Chondrocyte (in vitro differentiated cells): ENCODE measurements at places on chromosomes 1 and 21. TPM values are rescaled to one million over a fixed set of nuclear protein-coding genes. Genes with fewer than 3 reads are reported as not detected.

- H3K4me3 ChIP-seq: no peak overlapping the region
- no peaks in the 10 kb centered on the region for H3K36me3 ChIP-seq
- H3K27ac ChIP-seq: no peak overlapping the region
- H3K4me1 ChIP-seq: peaks cover 5% of the 10 kb centered on the region
- DNase-seq: no peak
Observed at GRCh38 chr1:40363721-40364120, 9.8 kb upstream of the SMAP2 start.

DNA sequence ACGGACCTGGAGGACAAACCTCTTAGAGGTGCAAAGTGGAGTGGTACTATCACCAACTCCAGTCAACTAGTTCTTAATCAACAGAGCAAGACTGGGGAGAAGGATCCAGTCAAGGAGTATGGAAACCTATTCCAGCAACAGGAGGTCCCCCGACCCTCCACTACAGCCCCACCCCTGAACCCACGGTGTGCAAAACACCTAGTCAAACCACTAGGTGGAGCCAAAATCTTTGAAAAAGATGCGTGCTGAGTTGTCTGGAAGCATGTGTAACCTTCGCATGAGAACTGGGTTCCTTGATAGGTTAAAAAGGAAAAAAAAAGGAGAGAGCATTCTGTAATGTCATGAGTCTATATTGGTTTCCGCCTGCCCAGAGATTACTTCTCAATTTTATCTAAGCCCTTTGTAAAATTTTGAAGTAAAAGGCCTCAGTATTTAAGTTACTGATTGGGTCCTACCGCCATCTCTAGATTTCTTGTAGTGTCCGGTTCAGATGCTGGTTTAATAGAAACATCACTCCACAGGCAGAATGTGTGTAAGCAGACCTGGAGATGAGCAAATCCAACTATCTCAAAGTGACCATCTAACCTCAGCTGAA is 81.9 kb upstream of the HAO2 start:
- H3K4me3 ChIP-seq: no peak overlapping the region
- H3K36me3 ChIP-seq: no peaks in the 10 kb centered on the region
- H3K27me3 ChIP-seq: no peaks in the 10 kb centered on the region
- peaks cover 13% of the 10 kb centered on the region for H3K4me1 ChIP-seq
- no peak overlapping the region for H3K27ac ChIP-seq

CBR3 gene
- 3.4 to 7.4 TPM (median 3.5 TPM) in 3 replicates for total RNA-seq

F3 gene
- total RNA-seq: 4.5 to 6.5 TPM (median 6.3 TPM) in 3 replicates

ZSWIM5 gene
- 0.51 to 1.1 TPM (median 1.0 TPM) in 3 replicates for total RNA-seq
